ENCODE measurements at places on chromosomes 1 and 21.

- DNase-seq, result no peak
These were observed 66.0 kb downstream of the PGBD5 start for GRCh38 chr1:230359992-230360668.

DNA sequence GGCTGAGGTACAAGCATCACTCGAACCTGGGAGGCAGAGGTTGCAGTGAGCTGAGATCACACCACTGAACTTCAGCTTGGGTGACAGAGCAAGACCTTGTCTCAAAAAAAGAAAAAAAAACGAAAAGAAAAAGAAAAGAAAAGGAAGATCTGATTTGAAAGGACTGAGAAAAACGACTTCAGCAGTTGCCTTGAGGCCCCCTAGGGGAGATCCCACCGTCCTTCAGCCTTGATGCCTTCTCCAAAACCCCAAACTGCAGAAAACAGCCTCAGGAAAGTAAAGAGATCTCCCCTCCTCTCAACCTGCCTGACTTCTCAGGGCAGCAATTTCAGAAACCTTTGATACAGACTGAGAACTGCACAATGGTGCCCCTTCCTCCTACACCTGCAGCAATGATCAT is 50.9 kb upstream of the BCAR3 start:
- DNase-seq, result peak; percentile 20

GRCh38 chr1:41109310-41110197 is 88.0 kb upstream of the SLFNL1 start:
- DNase-seq, result no peak

DNA sequence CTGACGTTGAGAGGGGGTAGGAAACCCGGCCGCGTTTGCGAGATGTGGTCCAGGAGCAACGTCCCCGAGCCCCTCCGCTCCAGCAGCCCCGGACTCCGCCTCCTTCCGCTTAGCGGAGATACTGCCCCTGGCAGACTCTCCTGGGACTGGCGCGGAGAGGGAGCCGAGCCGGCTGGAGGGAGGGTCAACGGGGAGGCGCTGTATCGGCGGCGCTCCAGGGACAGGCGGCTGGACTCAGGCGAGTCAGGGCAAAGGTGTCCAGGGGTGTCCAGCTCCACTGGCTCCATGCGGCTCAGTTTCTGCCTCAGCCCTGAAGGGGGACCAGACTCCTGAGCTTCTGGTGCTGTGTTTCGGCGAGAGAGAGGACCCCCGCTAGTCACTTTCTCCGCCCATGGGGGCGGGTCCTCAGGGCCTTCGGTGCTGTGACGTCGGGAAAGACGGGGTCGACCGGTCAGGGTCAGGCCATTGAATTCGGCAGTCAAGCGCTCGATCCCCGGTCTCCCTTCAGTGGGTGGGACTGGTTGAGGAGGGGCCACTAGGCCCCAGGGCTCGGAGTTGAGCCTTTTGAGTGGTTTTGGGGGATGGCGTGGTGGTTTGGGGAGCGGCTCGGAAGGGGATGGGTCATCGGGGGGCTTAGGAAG is 2.8 kb upstream of the LIX1L start:
- DNase-seq, result peak; percentile 69

DNA sequence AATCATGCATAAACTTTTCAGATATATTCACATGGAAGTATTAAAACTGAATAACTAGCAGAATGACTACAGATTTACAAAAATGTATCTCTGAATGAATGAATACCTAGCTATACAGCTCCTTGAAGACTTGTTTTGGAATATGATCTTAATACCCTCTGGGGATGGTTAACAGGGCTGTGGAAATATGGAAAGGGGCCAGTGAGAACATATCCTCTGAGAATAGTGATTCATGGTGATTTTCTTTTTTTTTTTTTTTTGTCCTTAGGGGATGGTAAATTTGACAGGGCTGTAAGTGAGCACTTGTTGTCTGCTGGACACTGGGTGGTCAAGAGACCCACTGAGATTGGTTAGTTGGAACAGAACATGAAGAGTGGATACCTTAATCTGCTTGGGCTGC is 80.7 kb upstream of the HP1BP3 start:
- DNase-seq, result no peak

- DNase-seq, result no peak
These were observed 23.7 kb downstream of the WARS2 start for GRCh38 chr1:119116725-119117124.

DNA sequence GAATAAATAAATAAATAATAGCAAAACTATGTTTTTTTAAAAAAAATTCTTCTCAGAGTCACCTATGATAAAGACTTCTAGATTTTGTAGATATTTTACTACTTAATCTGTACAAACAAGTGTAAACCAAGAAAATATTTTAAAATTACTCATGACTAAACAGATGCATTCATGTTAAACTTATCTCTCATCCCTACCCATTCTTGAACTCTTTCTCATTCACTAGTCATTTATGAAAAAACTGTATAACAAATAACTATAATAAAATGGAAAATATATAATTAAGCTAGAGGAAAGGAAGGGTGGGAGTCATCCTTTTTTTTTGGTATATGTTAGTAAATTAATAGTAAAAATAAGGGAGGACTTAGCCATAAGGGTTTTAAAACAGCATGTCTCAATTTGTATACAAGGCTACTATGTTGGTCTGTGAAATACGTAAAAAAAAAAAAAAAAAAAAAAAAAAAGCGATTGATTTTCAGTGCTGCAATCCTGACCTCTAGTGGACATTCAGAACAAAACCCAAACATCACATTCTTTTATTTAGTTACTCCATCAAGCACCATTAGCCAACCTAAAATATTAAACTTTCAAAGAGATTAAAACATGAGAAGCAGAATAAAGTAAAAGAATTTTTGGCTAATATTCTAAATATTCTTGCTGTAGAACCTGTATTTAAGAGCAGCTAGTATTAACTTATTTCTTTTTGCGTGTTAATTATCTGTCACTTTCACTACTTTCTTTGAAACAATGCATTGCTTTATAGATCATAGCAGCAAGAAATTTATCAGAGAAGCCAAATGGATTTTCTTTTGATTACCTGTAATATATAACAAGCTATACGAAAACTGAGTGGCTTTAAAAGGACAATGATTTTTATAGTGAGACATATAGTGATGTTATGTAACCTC is 255.8 kb upstream of the CACYBP start:
- peak; percentile 80 for DNase-seq

- no peak for DNase-seq
These were observed 65.4 kb downstream of the TAS1R2 start for GRCh38 chr1:18794051-18794450.

DNA sequence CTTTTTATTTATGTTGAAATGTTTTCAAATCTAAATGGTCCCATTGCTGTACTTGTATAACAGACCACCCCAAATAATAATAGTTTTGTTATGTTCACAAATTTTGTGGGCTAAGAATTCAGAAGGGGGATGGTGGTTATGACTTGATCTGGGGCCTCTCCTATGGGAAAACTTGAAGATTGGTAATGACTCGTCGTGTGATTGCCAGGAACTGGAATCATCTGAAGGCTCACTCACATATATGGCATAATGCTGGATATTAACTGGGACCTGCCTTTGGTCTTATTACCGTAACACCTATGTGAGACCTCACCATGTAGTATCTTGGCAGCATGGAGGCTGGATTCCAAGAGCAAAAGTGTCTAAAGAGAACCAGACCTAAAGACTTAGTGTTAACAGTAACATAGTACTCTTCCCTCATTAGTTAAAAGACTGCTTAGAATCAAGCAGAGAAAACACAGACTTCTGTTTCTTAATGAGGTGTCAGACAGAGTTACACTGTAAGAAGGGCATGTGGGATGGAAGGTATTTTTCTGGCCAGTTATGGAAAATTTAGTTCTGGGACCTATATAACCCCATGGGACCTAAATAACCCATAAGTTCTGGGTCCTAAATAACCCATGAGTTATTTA is 11.9 kb downstream of the LYPLAL1 start:
- DNase-seq, result no peak

DNA sequence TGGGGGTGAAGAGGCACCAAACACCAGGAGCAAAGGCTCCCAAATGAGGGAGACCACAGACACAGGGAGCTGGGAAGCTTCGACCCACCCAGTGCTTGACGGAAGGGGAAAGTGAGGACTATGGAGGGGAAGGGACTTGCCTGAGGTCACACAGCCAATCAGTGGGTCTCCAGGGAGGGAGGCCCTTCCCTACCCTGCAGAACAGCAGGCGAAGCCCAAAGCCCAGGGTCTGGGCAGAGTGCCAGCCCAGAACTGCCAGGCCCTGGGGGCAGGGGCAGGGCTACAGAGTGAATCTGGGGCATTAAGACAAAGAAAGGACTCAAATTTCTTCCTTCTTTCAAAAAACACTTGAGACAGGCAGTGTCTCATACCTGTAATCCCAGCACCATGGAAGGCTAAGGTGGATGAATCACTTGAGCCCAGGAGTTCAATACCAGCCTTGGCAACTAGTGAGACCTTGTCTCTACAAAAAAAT is 45.5 kb upstream of the ECE1 start:
- peak; percentile 37 for DNase-seq

DNA sequence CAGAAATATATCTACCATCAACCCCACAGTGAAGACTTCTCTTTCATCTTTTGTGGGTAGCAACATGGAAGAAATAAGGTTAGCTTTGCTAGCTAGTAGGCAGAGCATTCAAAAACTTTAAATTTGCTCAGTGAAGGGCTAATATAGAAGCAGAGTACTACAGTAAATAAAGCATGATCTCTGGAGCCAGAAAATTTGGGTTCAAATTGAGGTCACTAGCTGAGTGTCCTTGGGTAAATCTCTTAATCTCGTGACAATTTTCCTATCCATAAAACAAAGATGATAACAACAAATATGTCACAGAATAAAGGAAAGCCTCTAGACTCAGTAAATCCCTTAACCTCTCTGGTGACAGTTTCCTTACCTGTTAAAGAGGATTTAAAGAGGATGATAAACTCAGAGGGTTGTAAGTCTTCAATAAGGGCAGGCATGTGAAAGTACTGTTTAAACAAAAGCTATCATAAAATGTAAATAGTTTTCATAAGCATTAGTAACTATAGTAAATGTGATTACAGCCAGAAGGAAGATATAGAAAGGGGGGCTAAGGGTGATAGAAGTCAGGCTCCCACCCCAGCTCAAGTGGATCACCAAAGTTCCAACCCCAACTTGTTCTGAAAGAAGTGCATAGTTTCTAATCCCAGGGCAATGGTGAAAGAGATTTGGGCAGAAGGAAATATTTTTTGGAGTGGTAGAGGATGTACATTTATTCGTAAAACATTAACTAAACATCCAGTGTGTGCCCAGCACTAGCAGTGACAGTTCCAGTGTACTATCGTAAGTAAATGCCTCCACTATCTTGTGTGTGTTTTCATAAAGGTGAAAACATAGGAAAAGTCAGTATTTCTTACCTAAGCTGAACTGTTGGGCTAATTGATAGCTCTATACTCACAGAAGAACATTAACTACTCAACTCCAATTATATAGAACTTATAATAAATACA is 24.8 kb downstream of the TM2D1 start:
- no peak for DNase-seq

- DNase-seq, result peak; percentile 37
These were observed 630 bp upstream of the LHX9 start for GRCh38 chr1:197916500-197916983.

DNA sequence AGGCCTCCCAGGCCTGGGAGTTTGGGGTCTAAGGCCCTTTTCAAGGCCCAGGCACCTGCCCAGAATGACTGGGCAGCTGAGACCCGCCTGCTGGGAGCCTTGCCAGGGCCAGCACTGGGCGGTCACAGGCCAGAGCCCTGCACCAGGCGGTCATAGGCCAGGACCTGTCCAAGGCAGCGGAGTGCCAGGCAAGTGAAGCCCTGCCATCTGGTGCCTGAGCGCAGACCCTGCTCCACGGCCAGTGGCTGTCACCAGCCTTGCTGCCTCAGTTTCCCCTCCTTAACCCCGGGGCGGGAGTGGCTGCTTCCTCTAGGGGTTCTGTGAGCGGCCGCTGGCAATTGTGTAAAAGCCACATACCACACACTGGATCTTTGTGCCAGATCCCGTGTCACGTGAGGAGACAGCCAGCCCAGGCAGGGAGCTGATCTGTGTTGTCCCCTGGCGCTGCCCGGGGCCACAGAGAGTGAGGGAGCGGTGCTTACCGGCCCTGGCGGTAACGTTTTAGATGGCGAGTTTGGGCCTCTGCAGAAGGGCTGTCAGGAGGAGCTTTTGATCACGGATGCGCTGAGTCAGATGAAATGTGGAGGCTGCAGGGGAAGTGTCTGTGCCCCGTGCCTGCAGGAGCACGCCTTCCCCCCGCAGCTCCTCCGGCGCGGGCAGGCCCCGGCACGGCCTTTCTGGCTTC is 4.6 kb downstream of the COL18A1 start:
- no peak for DNase-seq

DNA sequence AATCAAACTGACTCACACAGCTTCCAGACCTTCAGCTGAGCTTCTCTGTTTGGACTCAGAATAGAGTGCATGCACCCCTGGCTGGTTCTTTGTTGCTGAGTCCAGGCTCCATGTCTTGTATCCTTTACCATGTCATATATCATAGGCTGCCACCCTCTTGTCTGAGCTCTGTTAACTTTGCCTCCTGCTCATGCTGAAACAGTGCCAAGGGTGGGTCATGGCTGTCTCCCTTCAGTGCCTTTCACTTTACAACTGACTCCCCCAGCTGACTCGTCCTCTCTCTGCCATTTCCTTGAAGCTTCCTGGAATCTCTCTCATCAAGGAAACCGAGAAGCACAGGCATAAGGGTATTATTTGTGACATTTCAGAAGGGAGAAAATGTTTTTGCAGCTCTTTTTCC is 885.3 kb downstream of the TTLL7 start:
- DNase-seq, result no peak

DNA sequence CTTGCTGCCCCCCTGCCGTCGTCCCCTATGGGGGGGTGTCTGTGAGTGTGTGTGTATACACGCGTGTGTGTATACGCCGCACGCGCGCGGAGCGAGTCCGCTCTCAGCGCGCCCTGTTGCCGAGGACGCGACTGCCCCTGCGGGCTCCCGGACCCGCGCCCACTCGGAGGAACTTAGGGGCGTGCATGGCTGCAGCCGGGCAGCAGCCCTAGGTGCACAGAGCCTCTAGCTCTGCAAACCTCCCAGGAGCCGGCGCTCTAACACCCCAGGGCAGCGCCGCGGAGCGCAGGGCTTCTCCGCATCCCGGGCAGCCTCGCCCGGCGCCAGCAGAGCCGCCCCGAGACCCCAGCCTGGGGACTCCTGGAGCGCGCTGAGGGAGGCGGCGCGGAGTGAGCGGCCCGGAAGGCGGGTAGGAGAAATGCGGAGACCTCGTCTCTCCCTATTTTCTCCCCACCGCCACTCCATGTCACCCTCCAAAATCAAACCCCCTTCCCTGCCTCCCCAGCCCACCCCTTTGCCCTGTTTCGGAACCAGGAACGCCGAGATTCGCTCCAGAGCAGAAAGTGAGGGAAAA is 574 bp downstream of the ITPKB start:
- peak; percentile 40 for DNase-seq

DNA sequence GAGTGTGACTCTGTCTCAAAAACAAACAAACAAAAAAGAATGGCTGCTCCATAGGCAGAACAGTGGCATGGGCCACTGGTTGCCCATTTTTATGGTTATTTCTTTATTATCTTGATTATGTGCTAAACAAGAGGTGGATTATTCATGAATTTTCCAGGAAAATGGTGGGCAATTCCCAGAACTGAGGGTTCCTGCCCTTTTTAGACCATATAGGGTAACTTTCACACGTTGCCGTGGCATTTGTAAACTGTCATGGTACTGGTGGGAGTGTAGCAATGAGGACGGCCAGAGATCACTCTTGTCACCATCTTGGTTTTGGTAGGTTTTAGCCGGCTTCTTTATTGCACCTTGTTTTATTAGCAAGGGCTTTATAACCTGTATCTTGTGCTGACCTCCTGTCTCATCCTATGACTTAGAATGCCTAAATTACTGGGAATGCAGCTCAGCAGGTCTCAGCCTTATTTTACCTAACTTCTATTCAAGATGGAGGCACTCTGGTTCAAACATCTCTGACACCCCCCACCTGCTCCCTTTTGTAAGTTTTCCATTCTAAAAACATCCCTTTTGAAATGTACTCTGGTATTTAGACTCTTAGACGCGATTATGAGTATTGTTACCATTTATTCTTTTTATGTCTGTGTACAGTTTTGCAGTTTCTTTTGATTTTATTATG is 57.1 kb downstream of the RAVER2 start:
- DNase-seq, result no peak
